ENCODE measurements at places on chromosomes 3 and 15. TPM values are rescaled to one million over a fixed set of nuclear protein-coding genes. Genes with fewer than 3 reads are reported as not detected.

TMEM207 gene
- total RNA-seq = not detected

CCR8 gene
- not detected for total RNA-seq

DNA sequence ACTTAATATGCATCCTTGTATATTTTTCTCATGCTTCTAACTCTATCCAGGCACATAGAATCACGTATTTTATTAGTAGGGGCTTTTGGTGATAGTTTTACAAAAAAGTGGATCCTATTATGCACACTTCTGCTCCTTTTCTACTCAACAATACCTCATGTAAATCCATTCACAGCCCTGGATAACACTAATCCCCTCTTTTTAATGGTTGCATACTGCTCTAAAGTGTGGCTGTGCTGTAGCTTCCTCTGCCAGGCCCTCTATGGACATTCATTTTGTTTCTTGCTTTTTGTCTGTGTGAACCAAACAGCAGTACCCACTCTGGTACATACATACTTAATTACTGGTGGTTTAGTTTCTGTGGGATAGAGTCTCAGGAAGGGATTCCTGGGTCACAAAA, 51.3 kb upstream of the SCAANT1 start:
- DNase-seq = no peak

DNA sequence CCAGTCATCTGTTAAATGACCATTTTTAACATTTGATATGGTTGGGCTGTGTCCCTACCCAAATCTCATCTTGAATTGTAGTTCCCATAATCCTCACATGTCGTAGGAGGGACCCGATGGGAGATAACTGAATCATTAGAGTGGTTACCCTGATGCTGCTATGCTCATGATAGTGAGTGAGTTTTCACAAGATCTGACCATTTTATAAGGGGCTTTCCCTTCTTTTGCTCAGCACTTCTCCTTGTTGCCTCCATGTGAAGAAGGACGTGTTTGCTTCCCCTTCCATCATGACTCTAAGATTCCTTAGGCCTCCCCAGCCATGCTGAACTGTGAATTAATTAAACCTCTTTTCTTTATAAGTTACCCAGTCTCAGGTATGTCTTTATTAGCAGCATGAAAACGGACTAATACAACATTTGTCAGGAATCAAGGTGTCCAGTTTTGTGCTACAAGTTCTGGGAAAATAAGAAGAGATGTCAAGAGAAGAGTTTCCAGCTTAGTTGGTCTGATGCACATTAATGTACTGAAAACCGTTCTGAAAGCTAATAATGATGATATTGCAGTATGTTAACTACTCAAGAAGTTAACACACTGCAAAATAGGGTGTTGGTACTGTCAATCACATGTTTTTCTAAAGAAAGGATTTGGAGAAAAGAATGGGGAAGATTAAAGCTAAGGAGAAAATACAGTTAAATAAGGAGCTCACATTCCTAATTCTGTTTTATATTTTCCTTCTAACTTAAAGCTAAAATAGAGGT, 67.9 kb downstream of the ATP8B4 start:
- DNase-seq = no peak

- DNase-seq = no peak
Observed at GRCh38 chr3:35789042-35789831, 149.9 kb downstream of the ARPP21 start.
